Nucleus accumbens (tissue), 56 donors: ENCODE measurements at places on chromosomes 6 and 20.

DNA sequence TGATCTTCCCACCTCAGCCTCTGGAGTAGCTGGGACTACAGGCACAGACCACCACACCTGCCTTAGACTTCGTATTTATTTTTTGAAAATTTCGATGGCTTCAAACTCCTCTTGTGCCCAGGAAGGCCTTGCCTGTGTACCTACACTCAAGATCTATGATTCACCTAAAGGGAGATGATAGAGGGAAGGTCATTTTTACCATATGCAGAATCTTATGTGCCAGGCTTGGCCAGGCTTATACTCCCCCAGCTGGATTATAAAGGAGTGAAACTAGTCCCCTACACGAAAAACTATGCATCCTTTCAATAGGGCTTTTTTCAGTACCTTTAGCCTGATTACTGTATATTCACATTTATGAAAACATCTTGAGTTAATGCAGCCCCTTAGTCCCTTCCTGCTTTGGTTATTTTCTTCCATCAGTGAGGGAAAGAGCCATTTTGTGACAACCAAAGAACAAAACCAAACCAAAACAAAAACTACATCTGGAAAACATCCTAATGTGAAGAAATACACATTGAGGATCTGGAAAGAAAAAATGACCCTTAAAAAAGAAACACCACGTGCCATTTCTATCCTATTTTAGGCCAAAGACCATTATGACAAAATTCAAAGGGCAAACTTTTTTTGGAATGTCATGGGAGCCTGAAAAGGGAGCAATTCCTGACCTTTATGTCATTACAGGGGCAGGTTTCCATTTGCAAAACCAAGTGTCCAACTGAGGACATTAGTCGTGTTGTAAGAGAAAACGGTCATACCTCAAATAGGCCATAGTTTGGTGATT, 34.7 kb downstream of the RIPOR2 start:
- no peak for DNase-seq

- no peak for DNase-seq
These were observed 479.4 kb upstream of the JARID2 start for GRCh38 chr6:14766391-14766994.

- DNase-seq, result no peak
These were observed 307.1 kb upstream of the PLN start for GRCh38 chr6:118240878-118241528.

GRCh38 chr6:34292954-34293353, 44.1 kb upstream of the SMIM29 start:
- no peak for DNase-seq

DNA sequence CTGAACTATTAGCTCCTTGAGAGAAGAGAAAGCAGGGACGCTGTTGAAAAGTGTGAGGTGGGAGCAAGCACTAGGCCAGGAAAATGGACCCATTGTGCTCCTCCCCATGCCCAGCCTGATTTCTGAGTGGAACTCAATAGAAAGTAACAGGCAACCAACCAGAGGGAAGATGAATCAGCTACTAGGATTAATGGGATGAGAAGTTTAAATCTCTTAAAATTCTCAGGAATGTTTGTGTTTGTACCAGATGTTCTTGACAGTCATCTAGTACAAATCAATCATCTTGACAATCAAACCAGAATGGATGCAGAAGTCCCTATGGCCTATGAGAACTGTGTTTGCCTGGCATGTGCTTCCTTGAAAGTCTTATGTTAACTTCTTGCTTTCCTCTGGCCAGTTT, 48.9 kb downstream of the HDDC2 start:
- DNase-seq, result no peak

- peak; percentile 23 for DNase-seq
These were observed 3.9 kb upstream of the MICB start for GRCh38 chr6:31493875-31494694.

- no peak for DNase-seq
These were observed 284.5 kb downstream of the HTR1B start for GRCh38 chr6:77178821-77179220.

- no peak for DNase-seq
These were observed 20.4 kb downstream of the SPINT4 start for GRCh38 chr20:45742596-45742995.

GRCh38 chr20:10649080-10649796, 24.6 kb downstream of the JAG1 start:
- DNase-seq, result no peak

GRCh38 chr6:102298051-102298450, 904.5 kb downstream of the GRIK2 start:
- no peak for DNase-seq

DNA sequence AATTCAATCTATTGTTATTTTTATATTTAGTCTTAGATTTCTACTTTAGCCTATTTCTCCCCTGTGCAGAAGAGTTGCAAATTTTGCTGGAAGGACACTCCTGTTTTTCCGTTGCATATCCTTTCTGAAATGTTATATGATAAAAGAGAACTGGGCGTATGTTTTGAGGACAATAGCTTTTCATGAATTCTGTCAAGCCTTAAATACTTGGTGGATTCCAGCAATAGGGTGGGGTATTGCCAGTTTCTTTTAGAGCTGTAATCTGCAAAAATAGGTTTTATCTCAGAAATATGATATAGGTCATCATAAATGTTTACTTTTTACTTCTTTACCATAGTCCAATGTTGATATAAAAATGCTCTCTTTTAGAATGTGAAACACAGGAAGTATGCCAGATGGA, 42.0 kb downstream of the VTA1 start:
- DNase-seq, result no peak

GRCh38 chr6:158730541-158730907, 80.7 kb downstream of the SYTL3 start:
- DNase-seq, result no peak
